ENCODE measurements at places on chromosomes 4 and X. TPM values are rescaled to one million over a fixed set of nuclear protein-coding genes. Genes with fewer than 3 reads are reported as not detected.

The SLC25A14 gene
- total RNA-seq = 15.1 TPM

The FAM47E gene
- 11.1 TPM for total RNA-seq

The SRPK3 gene
- 15.1 TPM for total RNA-seq

The SRPX gene
- 22.0 TPM for total RNA-seq
